ENCODE measurements at places on chromosomes 3 and 15. TPM values are rescaled to one million over a fixed set of nuclear protein-coding genes. Genes with fewer than 3 reads are reported as not detected.

The CYP1A1 gene
- 4.3 TPM for total RNA-seq

DNA sequence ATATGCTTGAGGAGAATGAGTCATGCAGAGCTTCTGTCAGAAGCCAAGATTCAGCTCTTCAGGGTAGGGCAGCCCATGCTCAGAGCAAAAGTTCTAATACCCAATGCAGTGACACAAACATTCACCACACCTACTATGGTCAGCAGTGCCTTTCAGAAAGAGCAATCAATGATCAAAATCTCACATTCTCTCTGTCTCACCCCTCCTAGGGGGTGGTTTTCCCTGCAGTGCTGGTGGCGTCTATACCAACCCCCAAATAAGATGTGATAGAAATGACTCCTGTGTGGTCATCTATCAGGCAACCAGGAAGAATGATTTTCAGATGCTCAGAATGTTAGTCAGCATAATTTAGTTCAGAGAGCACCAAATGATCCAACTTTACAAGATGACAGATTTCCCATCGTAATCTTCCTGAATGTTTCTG lies 385.3 kb downstream of the NTRK3 start:
- no peak for DNase-seq

The COL7A1 gene
- total RNA-seq = 1.6 TPM

GRCh38 chr3:64576211-64576775 lies 111.5 kb downstream of the ADAMTS9 start:
- no peak for DNase-seq

The KBTBD12 gene
- not detected for total RNA-seq

- no peak for DNase-seq
Measured at GRCh38 chr3:159832024-159832423, 156.6 kb upstream of the IL12A start.

- peak; percentile 48 for DNase-seq
Measured at GRCh38 chr3:143445118-143445517, 325.5 kb downstream of the CHST2 start.

The VPS39 gene
- 47.3 TPM for total RNA-seq

The SPCS1 gene
- 120 TPM for total RNA-seq

GRCh38 chr15:38520035-38520434 lies 44.6 kb downstream of the RASGRP1 start:
- DNase-seq = no peak

- no peak for DNase-seq
Measured at GRCh38 chr3:115862099-115862498, 238.8 kb downstream of the GAP43 start.

DNA sequence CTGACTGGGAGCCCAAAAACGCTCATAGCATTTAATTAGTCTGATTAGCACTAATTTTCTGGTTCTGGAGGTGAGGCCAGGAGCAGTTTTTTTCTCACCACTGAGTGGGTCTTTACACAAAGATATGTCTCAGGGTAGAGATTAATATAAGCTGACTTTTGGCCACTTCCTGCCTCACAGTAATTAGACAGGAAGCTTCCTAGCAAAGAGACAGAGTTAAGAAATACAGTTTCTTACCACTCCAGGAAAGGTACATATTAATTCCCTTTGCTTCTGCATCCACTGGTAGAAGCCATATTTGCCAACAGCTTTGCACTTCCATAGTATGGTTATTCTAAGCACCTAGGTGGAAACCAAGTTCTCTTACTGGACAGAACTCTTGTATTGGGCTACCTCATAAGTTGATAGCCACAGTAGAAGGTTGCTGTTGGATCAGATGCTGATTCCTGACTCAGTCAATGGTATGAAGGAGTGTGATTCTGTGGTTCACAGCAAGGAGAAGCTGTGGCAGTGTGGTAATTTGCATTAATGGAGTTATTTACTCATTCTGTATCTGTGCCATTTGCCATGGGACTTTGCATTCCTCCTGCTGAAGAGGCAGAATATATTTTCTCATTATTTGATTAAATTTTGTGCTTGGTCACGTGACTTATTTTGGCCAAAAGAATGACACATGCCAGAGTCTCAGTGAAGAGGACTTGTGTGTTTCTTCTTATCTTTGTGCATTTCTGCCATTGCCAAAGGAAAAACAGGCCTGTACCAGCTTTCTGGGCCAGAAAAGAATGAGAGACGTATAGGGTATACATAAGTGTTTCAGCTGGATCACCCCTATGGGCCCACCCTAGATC lies 17.5 kb upstream of the ZBTB20 start:
- no peak for DNase-seq

The CHRNA3 gene
- not detected for total RNA-seq

DNA sequence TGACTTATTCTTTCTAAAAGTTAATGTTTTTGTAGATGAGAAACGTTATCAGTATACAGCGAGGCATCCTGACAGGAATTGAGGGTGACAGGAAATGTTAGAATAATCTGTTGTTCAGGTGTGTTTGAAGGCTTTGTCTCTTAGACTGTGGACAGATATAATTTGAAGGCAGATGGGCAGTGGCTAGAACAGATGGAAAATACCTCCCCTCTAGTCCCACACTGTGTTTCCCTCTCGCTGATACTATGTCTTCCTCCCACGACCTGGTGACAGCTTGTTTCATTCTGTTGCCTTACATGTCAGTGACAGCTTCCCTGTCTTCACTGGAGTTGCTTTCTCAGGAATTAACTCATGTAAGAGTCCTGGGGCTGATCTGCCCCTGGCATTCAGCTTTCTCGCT lies 125.3 kb downstream of the MYRIP start:
- no peak for DNase-seq

- DNase-seq = no peak
Measured at GRCh38 chr3:85304360-85304964, 345.7 kb downstream of the CADM2 start.

- no peak for DNase-seq
Measured at GRCh38 chr15:95019907-95020306, 788.5 kb downstream of the MCTP2 start.

GRCh38 chr3:11995120-11995519 lies 9.1 kb upstream of the SYN2 start:
- DNase-seq = no peak

- no peak for DNase-seq
Measured at GRCh38 chr3:98824256-98824655, 61.1 kb downstream of the ST3GAL6 start.

The SLC12A8 gene
- total RNA-seq = 1.6 TPM

DNA sequence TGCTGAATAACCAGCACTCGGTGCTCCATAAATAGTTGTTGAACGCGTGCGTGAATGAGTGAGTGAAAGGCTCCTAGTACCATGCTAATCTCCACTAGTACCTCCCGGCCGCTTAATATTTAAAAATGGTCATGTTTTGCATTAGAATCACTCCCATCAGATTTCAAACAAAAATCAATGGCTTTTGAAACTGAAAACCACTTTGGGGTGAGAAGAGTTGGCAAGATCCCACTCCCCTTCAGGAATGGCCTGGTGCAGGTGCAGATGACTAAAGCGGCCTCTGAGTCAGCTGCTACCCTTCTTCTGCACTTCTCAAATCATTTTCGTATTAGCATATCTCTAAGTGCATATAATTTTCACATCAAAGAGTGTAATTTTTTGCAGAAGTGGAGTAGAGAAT lies 425.3 kb upstream of the PROK2 start:
- no peak for DNase-seq

DNA sequence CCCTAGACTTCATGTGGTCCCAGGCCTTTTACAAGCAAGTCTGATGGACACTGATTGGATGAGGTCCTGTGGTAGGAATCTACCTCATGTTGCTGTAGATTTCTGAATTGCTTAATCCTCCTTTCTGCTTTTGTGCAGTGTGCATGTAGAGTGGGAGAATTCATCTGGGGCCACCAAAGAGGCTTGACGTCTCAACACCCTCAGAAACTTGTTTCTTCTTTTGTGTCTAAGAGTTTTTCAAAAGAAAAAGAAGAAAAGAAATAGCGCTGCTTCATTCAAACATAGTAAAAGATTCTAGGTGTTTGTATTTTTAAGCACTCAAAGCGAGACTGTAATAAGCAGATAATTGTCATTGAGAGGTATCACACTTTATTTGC lies 46.2 kb downstream of the NR1D2 start:
- DNase-seq = no peak

Measured in activated CD8-positive, alpha-beta T cell treated with anti-CD3 and anti-CD28 coated beads for 36 hours (primary cell).